ENCODE measurements at places on chromosomes 1 and 21. TPM values are rescaled to one million over a fixed set of nuclear protein-coding genes. Genes with fewer than 3 reads are reported as not detected.

DNA sequence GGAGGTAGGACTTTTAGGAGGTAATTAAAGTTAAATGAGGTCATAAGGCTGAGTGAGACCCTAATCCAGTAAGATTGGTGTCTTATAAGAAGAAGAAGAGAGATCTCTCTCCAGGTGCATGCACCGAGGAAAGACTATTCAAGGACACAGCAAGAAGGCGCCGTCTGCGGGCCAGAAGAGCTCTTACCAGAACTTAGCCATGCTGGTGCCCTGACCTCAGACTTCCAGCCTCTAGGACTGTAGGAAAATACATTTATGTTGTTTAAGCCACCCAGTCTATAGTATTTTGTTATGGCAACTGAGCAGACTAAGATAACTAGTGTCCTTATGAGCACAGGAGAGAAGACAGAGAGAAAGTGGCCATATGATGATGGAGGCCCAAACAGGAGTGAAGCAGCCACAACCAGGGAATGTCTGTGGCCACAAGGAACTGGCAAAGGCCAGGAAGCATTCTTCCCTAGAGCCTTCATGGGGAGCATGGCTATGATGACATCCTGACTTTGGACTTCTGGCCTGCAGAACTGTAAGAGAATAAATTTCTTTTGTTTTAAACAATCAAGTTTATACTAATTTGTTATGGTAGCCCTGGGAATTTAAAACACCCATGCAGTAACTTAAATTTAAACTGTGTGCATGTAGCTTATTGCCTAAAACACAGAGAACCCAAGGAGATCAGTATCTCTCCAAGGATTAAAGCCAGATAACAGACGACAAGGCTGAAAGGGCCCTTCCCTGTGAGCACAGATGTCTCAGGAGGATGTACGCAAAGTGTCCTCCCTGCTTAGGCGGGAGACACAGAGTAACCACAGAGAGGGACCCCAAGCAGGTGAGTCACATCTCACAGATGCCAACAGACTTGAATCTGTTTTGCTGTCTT is 9.9 kb upstream of the CD58 start:
- DNase-seq = no peak

- DNase-seq = no peak
These were observed 100.4 kb downstream of the PSMG1 start for GRCh38 chr21:39082656-39083376.

DNA sequence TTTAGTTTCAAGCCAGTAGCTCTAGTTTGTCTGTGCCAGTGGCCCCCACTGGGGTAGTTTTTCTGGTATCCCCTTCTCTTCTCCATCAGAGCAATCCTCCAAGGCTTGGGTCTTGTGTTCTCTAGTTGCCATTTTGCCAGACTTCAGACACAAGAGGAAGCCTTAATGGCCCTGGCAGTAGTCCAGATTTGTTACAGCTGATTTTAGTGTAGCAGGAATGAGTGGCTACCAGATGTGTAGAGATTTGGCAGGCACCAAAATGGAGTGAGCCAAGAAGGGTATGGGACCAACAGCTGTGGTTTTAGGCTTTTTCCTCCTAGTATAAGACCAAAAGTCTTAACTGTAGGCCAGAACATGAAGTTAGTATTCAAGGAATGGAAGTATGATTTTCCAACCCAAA is 56.8 kb downstream of the ACP6 start:
- DNase-seq = peak; percentile 36

GRCh38 chr1:9395018-9395417 is 102.3 kb downstream of the SPSB1 start:
- no peak for DNase-seq

Gene CCDC190
- total RNA-seq = 0.43 TPM

GRCh38 chr1:204524986-204525385 is 8.8 kb downstream of the MDM4 start:
- DNase-seq = no peak

DNA sequence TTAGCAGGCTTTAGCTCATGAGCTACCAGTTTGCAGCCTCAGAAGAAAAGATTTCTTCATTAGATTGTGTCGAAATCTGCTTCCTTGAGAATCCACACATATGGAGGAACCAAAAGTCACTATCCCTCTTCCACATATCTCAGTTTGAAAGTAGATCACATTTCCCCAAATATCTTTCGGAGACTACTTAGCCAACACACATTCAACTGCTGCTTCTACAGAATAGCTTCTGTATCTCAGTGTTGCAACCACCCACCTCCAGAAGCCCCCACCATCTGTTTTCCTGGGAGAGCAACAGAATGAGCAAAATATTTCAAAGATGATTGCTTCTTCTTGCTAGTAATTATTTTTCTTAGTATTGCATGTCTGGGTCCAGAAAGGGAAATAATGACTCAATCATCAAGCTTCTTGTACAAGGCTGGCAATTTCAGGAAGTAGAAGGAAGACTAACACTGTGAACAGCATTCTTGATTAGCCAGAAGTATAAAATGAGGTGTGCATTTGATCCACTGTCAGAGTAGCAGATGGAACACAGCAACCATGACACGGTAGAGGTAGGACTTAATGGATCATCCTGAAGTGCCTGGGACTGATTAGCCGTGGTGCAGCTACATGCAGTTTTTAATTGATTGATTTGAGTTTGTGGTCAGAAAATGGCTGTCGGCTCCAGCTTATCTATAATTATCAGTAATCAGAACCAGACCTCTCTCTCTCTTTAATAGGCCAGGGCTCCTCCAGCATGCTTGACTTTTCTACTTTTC is 24.9 kb downstream of the ZC3H11B start:
- no peak for DNase-seq
